ENCODE measurements at places on chromosomes 3 and 15.

DNA sequence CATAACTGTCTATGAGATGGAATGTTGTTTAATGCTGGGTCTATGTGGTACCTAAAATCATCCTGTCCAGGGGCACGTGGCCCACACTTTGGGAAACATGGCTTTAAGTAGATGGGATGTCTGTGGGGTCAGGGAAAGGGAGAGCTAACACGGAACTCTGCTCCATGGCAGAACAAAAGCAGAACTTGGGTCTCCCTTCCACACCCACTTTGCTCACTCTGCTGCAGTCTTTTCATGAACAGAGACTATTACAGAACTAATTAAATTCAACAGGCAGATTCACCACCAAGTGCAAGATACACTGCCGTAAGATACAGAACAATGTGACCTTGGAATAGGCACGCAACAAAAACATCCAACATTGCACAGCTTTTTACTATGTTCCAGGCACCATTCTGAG lies 28.2 kb downstream of the POPDC2 start:
- no peak for DNase-seq

DNA sequence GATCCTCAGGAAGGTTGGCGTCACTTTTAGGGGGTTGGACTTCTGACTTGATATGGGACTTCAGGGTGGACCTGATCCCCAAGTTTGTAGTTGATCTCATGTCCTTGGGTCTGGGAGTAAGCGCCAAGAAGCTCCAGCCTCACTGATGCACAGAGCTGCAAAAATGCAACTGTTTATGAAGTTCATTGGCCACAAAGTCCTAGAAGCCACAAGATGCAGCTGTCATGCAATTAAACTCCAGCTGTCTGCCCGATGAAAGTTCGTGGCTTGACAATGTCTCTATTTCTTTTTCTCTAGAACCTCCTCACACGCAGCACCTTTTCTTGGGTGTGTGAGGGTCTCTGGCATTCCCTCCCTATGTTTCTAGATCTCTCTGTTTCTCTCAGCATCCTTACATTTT lies 9.2 kb upstream of the ACAN start:
- no peak for DNase-seq

DNA sequence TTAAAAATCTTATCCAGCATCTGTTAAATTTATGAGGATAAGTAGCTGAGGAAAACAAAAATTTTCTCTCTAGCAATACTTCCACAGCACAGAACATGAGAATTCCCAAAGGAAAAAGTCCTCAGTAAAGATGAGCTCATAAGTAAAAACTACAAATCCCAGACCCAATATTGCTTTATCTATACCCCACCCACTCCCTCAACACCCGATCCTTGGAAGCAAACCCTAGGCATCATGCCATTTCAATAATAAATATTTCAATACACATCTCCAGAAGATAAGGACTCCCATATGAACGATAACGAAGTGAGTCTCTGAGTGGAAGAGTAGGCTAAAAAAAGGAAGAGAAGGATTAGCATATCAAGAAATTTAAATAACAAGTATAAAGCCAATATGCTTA lies 8.3 kb upstream of the PRR20G start:
- DNase-seq, result no peak

GRCh38 chr3:43327582-43327979 lies 41.2 kb downstream of the SNRK start:
- DNase-seq, result no peak

GRCh38 chr3:40262331-40262730 lies 47.2 kb upstream of the EIF1B start:
- DNase-seq, result no peak

- DNase-seq, result no peak
Observed at GRCh38 chr3:36457667-36458066, 77.4 kb downstream of the STAC start.

- DNase-seq, result no peak
Observed at GRCh38 chr15:33296050-33296449, 14.7 kb upstream of the RYR3 start.

DNA sequence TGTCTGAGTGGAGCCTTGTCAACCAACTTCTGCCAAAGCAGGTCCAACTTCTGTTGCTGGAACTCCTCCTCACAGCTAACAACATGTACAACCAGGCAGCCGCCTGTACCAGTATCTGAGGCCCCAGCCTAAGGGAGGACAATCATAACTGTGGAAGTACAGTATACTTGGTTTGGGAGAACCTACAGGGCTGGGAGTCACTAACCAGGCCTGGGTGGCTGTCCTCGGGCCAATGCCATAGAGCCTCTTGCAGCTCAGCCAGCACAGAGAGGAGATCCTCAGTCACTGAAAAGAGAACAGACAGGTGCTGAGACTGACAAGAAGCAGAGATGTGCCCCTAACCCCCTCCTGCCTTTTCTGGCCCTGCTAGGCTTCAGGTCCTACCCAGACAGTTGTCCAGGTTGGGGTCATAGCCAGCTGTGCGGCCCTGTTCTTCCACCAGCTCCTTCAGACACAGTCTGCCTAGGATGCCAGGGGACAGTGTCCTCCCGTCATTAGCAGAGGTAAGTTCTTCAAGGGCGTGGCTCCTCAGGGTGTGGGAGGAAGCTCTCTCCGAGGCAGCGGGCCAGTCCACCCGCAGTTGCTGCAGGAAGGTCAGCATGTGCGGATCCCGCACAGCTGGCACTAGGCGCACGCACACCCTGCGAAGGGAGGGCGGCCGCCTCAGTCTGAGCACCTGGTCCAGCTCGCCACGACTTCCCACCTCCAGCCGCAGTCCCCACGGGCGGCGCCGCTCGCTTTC lies 980 bp downstream of the DALRD3 start:
- peak; percentile 44 for DNase-seq

DNA sequence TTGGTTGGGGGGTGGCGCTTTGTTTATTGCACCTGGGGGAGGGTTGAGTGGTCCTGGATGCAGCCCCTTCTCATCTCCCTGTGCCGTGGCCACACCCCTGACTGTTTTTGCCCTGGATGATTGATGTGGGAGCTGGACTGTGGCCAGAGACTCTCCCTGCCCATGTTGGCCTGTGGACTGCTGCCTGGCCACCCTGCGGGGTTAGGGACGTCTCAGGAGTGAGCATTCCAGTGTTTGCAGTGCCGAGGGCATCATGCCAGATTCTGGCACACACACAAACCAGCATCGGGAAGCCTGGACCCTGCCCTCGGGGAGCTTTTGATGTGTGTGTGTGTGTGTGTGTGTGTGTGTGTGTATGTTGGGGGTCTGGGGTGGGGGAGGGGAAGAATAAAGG lies 15.8 kb downstream of the APBA2 start:
- DNase-seq, result no peak
